GM18507 (cell line): ENCODE measurements at places on chromosomes 11 and 22.

DNA sequence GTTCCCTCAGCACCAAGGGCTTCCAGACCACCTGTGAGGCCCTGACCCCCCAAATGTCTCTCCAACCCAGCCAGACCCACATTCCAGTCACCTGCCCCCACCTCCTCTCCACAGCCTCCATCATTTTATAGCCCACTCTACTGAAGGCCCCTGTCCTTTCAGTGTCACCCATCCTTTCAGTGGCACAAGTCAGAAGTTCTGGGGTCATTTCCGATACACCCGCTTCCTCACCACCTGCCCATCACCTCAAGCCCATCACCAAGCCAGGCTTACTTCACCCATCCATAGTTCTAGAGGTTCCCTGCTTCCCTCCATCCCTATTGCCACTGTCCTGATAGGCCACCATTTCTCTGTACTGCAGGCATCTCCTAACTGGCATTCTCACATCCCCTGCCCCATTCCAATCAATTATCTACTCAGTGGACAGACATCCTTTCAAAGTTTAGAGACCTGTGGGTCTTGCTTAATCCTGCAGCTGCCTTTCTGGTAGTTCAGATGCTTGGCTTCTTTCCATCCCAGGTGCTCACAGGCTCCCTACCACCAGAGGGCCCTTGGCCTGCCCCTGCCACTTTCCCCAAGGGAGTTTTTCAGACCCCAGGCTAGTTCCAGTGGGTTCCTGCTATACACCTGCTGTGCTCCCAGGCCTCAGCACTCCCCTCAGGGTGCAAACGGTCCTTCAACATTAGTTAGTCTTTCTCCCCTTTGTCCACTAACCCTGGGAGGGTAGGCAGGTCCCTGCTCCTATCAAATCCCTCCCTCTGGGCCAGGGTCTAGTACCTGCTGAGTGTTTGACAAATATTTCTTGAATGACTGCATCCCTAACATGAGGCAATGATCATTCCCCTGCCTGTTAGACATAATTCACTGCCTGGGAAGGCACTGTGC lies 7.6 kb downstream of the KCNQ1OT1 start:
- no peak for DNase-seq

DNA sequence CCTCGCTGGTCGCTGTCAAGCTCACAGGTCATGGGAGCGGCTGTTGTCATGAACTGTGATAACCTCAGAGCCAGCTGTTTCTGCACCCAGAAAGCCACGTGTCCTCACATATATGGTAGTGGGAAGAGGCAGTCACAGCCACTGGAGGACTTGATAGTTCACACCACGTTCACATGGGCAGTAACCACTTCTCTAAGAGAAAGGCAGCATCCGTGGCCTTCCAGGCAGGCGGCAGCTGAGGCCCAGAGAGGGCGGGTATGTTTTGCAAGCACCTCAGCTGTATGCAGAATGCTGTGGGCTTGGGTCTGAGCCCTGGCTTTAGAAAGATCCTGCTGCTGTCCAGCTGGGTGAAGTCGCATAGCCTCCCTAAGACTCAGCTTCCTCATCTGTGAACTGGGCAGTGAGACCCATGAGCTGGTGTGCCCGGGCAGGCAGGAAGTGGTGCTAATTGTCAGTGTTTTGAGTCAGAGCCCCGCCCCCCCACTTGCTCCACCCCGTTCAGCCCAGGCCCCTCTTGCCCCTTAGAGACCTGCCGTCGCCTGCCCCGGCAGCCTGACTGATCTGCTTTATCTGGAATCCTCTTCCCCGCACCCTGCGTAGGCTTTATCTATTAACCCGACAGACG lies 13.3 kb downstream of the TTC38 start:
- DNase-seq, result no peak

DNA sequence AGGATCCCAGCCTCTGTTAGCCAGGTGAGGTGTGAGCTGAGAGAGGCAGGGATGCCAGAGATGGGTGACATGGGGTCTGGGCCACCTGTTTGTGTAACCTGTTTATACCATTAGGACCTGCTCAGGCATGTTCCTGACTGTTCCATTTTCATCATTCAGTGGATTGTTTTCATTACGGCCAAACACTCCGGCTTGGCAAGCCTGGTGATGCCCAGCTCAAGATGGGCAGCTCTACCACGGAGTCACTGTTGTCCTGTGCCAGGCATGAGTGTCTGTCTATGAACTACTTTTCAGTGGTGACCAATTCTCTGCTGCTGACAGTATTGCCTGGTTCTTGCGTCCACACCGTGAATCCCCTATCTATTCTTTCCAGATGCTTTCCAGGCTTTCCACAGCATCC lies 71.5 kb upstream of the SLC22A12 start:
- no peak for DNase-seq

DNA sequence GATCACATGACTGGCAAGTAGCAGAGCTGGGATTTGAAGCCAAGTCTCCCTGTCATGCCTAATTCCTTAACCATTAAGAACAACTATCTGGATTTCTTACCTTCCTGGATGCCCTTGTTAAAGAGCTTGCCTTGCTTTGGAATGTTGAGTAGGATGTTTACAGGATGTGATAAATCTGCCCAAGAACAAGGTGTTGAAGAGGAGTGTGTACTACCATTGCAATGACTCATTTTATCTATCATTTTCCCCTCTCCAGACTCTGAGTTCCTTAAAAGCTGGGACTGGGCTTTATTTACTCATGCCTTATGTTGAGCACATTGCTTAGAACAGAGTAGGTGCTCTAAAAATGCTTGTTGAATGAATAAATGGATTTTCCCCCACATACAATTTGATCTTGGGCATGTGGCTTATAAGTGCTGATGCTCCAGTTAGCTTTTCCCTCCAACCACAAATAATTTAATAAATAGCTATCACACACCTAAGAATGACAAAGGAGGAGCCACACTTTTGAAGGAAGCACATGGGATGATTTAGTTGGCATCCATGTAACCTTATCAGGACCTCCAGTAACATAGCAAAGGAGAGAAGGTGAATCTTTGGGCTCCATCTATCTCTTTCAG lies 268.6 kb upstream of the SESN3 start:
- no peak for DNase-seq

DNA sequence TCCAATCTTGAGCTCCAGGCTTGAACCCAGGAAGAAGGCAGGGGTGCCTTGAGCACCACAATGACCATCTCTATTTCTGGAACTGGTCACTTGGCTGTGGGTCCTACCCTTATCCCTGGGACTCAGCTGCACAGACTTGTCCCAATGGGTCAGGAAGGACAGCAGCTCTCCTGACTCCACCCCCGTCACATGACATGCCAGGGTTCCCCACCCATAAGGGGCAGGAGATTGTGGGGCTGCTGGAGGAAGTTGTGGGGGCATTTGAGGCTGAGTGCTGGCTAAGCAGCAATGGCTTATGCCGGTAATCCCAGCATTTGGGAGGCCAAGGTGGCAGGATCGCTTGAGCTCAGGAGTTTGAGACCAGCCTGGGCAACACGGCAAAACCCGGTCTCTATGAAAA lies 56.2 kb downstream of the NFAM1 start:
- no peak for DNase-seq

GRCh38 chr22:20127869-20128618 lies 3.6 kb upstream of the ZDHHC8 start:
- DNase-seq, result no peak

GRCh38 chr11:78469896-78470295 lies 52.3 kb upstream of the GAB2 start:
- DNase-seq, result no peak

DNA sequence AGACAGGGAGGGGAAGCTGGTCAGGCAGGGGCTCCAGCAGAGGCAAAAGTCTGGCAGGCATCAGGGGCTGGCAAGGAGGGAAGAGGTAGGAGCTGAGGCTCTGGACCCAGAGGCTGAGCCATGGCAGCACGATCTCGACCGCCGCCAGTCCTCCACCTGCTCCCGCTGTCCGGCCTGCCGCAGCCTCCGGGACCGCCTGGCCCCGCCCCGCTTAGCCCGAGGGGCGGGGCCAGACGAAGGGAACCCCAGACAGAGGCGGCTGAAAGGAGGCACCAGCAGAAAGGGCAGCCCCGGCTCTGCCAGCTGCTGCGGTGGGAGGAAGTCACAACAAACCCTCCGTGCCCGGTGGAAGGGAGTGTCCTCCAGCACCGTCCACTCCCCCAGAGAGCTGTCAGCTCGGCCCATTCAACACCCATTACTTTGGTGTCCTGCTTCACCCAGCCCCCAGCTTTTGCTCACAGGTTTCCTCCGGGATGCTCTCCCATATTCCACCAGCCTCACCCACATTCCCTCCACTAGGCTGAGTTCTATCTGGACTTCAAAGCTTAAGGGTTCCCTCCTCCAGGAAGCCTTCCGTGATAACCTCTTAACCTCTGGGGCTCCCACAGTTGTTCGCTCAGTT lies at the start of gene MFNG:
MFNG (minus strand) TSS at position 161 of the 622 bp plus-strand sequence. CDS start 207 bp downstream, outside the sequence.
- DNase-seq, result peak; percentile 86

DNA sequence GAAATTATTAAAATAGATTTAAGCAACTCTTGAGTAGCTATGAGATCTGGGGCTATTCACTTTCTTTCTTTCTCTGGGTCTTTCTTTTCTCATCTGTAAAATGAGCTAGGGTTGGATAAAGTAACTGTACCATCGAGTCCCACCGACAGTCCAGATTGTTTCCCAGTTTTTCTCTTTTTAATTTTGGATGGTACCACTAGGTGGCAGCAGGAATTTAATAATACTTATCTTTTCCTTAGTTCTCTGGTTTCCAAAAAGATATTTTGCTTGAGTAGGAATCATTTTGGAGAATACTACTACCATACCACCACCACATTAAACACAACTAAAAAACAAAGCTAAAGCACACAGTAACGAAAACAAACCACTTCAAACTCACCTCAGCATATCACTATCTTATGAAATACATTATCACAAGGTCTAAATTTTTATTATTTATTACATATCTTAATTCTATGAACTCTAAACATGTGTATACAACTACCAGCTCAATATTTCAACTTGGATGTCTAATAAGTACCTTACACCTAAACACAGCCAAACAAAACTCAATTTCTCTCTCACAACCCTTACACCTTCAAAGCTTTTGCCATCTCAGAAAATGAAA lies 584.0 kb downstream of the KCNA4 start:
- peak; percentile 2 for DNase-seq

GRCh38 chr22:46983046-46983445 lies 220.6 kb downstream of the TBC1D22A start:
- DNase-seq, result no peak

- no peak for DNase-seq
Observed at GRCh38 chr11:124115782-124116616, 749 bp downstream of the VWA5A start.

GRCh38 chr11:17381156-17381555 lies 7.3 kb downstream of the KCNJ11 start:
- no peak for DNase-seq

DNA sequence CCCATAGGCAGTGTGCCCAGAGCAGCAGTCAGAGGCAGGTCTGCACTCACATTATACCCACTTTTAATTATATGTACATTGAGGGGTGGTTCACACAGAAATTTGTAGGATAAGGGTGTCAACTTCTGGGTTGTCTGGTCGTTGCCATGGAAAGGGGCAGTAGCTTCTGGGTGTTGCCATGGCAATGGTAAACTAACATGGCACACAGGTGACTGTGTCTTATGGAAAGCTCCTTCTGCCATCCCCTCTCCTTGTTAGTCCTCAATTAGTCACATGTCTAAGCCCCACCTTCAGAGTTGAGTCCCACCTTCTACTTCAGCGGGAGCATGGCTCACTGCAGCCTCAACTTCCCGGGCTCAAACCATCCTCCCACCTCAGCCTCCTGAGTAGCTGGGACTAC lies 56.3 kb upstream of the ATXN10 start:
- no peak for DNase-seq

GRCh38 chr11:69002110-69002569 lies 10.9 kb downstream of the MRGPRF start:
- no peak for DNase-seq

DNA sequence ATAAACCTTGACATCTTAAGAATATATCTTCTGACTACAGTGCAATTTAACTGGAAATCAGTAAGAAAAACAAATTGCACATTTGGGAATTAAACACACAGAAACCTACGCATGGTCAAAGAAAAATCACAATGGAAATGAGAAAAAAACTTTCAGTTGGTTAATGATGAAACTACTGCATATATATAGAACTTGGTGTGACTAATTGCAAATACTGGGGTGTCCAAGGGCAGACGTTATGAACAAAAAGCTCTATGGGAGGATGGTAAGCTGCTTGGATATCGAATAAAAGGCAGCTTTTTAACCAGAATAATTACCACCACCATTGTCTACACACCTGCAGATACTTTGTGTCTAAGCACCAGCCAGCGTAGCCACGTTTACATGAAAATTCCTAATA lies 791 bp downstream of the GDPD4 start:
- DNase-seq, result no peak

DNA sequence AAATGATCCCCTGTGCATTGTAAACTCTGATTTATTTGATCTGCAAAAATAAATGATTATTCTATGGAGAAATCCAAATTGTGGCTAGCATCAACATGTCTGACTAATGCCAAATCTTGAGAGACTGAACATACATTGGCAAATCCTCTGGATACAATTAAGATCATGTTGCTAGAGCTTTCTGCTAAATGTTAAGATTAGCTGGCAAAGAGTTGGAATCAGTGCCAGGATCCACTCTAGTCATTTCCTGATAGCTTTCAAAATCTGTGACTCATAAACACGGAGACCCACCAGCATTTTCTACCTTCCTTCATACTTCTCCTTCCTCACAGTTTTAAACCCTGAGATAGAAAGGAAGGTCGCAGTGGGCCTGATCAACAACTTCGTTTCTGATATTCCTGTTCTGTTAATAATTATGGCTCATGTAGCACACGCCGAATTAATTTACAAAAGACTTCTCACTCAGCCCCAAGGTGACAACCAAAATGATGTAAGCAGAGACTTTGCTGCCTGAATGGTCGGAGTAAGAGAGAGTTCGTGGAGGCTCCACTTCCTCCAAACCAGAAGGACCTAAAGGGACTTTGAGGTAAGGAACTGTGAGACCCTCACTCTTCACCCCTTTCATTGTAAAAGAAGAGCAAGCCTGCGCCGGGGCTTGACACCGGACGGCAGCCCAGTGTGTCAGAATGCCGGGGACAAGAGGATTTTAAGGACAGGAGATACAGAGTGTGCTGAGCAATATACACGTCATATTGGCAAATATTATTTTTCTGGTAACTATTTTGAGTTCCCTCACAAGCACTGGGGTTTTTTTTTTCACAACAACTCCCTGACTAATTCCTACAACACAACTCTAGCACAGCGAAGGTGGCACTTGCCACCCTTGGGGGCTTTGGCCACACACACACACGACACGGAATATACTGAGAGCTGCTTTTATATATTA lies 42.0 kb downstream of the SERPINH1 start:
- DNase-seq, result no peak

GRCh38 chr22:21947040-21948014 lies 5.3 kb downstream of the PPM1F start:
- DNase-seq, result no peak

GRCh38 chr11:8967184-8967583 lies 2.9 kb upstream of the TMEM9B start:
- no peak for DNase-seq
